ENCODE measurements at places on chromosomes 3 and 15.

GRCh38 chr3:198113206-198114053 lies 153.4 kb downstream of the LMLN start:
- DNase-seq = no peak

DNA sequence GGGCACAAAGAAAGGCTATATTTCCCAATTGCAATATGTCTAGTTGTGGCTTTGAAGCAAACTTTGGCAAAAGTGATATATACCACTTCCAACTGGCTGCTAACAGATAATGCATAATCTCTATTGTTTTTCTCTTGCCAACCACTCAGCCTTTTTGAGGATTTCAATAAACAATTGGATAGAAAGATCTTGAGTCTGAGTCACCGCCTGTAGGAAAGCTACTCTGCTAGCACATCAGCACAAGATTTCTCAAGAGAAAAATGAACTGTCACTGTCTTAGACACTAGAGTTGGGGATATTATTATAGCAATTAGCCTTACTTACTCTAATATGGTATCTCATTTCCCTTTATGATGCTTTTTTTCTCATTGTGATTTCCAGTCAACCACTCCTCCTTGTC lies 119.7 kb downstream of the SST start:
- DNase-seq = peak; percentile 18

DNA sequence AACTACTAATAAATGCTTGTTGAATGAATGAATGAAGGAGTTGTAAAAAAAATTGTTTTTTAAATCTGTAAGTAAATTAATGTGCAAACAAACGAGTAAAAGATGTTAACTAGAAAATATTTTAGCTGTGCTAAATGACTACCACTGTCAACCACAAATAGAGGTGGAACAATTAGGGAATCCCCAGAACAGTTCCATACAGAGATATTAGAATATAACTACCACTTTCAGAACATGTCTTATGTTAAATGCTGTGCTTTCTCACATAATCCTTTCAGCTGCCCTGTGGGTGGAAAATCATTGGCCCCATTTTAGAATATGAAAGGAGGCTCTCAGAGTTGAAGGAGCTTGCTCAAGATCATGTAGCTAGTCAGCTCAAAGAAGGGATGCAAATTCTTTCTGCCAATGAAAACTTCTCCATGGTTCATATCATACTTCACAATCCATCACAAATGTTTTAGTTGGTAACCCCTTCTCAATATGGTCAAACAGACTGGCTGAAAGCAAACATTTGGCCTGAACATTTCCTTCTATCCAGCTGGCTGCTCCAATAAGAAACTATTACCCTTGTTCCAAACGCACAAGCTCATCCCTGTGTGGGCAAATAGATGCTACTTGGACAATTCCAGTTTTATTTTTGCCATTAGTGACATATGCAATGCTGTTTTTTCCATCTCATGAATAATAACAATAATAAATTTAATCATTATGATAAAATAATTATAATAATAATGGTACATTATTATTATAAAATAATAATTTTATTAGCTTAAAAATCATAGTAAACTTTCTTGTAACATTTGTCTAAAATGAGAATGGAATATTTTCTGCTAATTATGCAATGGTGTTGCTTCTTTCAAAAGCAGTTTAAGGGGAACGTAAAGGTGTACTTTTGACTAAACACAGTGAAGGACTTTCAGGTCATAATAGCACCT lies 290.4 kb upstream of the STT3B start:
- no peak for DNase-seq

DNA sequence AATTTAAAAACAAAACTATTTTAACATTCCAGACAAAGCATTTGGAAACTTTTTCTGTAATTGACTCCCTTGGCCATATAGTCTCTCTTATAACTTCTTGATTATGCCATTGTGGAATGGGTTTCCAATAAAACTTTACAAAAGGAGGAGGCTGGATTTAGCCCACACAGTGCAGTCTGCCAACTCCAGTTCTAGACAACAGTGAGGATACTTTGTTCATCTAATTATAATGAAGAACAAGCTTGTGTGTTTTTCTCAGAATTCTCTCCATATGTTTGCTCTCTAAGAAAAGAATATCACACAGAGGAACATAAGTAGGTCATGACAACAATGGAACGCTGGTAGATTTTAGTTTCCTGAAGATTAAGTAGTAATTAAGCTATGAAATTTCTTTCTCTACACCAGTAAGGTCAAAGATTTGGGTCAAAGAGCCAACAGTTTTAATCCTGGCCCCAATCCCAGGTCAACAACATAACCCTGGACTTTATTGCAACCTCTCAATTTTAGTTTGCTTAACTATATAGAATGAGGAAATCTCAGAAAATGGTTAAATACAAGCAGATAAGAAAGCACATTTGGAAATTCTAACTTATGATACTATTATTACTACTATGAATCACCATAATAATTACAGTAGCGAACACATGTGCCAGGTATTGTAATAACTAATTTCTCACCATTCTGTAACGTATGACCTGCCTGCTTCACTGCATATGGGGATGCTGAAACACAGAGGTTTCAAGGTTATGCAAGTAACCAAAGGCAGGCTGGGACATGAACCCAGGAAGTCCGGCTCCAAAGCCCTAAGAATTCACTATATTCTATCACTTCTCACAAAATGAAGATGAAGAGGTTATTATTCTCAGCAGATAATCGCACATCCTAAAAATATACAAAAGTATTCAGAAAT lies 65.7 kb downstream of the TJP1 start:
- DNase-seq = no peak

- DNase-seq = no peak
Measured at GRCh38 chr3:172343117-172343516, 105.1 kb downstream of the GHSR start.

GRCh38 chr3:186361762-186362536 lies at the start of gene DGKG:
DGKG (minus strand) TSS chr3:186362234; CDS start chr3:186320459, 41,775 bp downstream.
- no peak for DNase-seq

DNA sequence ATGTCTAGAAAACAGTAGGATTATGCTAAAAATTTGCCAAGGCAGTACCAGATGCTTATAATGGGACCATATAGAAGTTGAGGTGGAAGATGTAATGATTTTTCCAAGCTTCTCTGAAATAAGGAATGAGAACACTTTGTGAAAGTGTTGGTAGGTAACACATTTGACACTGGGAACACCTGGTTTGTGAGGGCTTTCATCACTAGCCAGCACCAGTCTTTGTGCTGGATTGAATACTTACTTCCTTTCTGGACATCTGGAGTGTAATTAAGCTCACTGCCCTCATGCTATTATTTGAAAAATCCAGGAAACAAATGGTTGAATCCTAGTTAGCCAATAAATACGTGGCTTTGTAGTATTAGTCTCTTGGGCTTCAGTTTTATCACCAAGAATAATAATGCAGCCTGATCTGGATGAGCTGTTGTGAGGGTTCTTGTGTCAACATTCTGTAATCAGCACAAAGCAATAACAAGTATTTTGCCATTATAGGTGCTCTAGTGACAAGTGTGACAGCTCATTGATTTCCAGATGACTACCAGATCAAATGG lies 12.9 kb downstream of the CCDC80 start:
- no peak for DNase-seq

- no peak for DNase-seq
Measured at GRCh38 chr3:67540198-67540894, 114.1 kb downstream of the SUCLG2 start.

GRCh38 chr15:90419738-90420406 lies 31.8 kb downstream of the IQGAP1 start:
- peak; percentile 86 for DNase-seq

GRCh38 chr15:70292076-70292760 lies 194.5 kb upstream of the TLE3 start:
- DNase-seq = no peak

GRCh38 chr3:183514021-183514420 lies 41.5 kb downstream of the KLHL6 start:
- DNase-seq = no peak

GRCh38 chr3:4426782-4427344 lies 40.2 kb downstream of the SUMF1 start:
- DNase-seq = peak; percentile 93

DNA sequence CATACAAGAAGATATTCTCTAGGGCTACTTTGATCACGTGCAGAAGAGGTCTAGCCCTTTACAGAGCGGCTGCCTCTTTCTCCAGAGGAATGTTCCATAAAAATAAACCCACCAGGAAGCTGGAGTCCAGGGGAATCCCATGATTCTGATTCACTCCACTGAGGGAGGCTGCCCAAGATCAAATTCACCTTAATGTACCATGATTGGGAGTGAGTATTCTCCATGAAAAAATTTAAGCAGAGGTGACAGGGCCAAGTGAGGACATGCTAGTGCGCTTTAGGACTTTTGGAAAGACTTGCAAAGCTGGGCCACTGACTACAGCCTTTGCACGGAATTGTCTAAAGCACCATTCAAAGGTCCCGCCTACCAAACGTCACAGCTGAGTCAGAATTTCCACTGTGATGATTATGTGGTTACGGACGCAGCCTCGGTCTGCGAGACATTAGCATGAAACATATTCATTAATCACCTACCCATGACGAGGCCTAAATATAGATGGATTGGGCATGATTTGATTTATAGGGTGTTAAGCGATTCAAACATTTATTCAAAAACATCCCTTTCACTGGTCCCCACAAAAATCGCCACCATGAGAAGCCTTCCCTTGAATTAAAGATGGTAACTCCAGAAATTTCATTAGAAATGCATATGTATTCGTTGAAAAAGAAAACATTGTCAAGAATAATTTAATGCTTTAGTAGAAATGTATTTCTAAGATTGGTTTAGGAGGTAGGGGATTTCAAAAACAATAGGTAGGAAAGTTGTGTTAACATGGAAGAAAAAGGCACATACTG lies 152.6 kb downstream of the GREM1 start:
- peak; percentile 94 for DNase-seq
